ENCODE measurements at places on chromosomes 16 and 17. TPM values are rescaled to one million over a fixed set of nuclear protein-coding genes. Genes with fewer than 3 reads are reported as not detected.

- H3K4me3 ChIP-seq, result no peak overlapping the region
- no peaks in the 10 kb centered on the region for H3K27me3 ChIP-seq
- no peak for DNase-seq
- H3K36me3 ChIP-seq, result peaks cover 10% of the 10 kb centered on the region
- H3K4me1 ChIP-seq, result peaks cover 12% of the 10 kb centered on the region
- H3K27ac ChIP-seq, result no peak overlapping the region
Observed at GRCh38 chr17:76567634-76568432, 17.8 kb downstream of the ST6GALNAC2 start.

DNA sequence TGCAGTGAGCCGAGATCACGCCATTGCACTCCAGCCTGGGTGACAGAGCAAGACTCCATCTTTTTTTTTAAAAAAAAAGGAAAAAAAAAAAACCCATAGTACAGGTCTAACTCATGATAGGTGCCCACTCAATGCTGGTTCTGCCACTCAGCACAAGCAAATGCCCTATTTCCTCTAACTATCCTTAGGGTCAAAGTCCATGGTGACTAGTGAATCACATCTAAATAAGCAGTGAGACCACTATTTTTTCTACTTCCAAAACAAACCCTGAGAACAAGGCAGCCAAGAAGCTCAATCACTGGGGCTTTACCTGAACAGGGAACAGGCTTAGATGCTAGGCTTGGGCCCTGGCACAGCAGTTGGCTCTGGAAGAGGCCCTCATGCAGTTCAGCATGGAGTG, 3.4 kb downstream of the BLTP2 start:
- H3K4me3 ChIP-seq, result no peak overlapping the region
- H3K36me3 ChIP-seq, result peaks cover 53% of the 10 kb centered on the region
- H3K4me1 ChIP-seq, result peaks cover 33% of the 10 kb centered on the region
- no peak for DNase-seq
- no peak overlapping the region for H3K27ac ChIP-seq

DNA sequence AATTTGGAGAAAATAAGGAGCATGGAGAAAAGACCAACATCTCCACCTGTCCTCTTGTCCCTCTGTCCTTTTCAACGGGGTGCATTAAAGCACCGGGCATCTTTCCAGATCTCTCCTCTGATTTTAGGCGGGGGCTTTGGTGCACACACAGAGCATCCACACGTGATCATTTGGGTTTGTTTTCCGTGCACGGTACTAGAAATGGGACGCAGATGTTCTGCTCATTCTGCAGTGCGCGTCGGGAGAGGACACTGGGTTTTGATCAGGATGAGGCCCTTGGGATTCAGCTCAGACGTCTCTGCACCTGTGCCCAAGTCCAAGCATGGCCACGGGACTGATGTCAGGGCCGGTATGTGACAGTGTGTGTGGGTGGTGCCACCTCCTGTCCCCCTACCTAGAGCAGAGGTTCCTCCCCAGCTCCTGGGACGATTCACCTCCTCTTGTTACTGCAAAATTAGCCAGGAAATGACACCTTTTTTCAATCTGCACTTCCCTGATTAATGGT, 31.9 kb downstream of the PDIA2 start:
- no peak overlapping the region for H3K27ac ChIP-seq
- no peak overlapping the region for H3K4me3 ChIP-seq
- no peaks in the 10 kb centered on the region for H3K4me1 ChIP-seq
- H3K27me3 ChIP-seq, result no peaks in the 10 kb centered on the region

- no peaks in the 10 kb centered on the region for H3K4me1 ChIP-seq
- H3K27me3 ChIP-seq, result no peaks in the 10 kb centered on the region
- H3K36me3 ChIP-seq, result no peaks in the 10 kb centered on the region
- H3K27ac ChIP-seq, result no peak overlapping the region
- no peak overlapping the region for H3K4me3 ChIP-seq
Observed at GRCh38 chr16:24520983-24521382, 18.4 kb upstream of the RBBP6 start.

GRCh38 chr16:81774348-81774747, 4.7 kb upstream of the PLCG2 start:
- H3K27me3 ChIP-seq, result no peaks in the 10 kb centered on the region
- no peak overlapping the region for H3K4me3 ChIP-seq
- no peaks in the 10 kb centered on the region for H3K36me3 ChIP-seq
- peaks cover under 1% of the 10 kb centered on the region for H3K4me1 ChIP-seq
- DNase-seq, result no peak
- no peak overlapping the region for H3K27ac ChIP-seq

GRCh38 chr16:77897129-77897437, 108.7 kb downstream of the VAT1L start:
- H3K27me3 ChIP-seq, result no peaks in the 10 kb centered on the region
- no peak overlapping the region for H3K4me3 ChIP-seq
- no peak for DNase-seq
- H3K36me3 ChIP-seq, result no peaks in the 10 kb centered on the region
- H3K4me1 ChIP-seq, result no peaks in the 10 kb centered on the region

DNA sequence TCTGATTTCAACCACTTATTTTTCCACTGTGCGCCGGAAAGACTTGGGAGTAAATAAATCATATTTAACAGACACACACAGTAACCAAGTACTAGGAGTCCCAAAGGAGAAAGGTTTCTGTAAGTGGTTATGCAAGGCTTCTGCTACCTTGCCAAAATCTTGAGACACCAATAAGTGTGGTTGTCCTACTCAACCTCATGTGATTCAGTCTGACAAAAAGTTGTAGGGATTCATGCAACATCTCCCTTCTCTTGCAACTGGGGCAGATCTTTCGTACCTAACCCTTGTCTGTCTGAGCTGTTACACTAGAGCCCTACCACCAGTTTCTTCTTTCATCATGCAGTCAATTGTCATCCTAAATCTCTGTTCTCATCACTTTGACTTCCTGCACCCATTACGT, 69.9 kb upstream of the NUDT7 start:
- no peak for DNase-seq
- H3K4me1 ChIP-seq, result no peaks in the 10 kb centered on the region
- no peaks in the 10 kb centered on the region for H3K27me3 ChIP-seq
- H3K27ac ChIP-seq, result no peak overlapping the region

GRCh38 chr16:85628645-85629044, 15.5 kb downstream of the GSE1 start:
- DNase-seq, result no peak
- no peak overlapping the region for H3K4me3 ChIP-seq
- no peaks in the 10 kb centered on the region for H3K27me3 ChIP-seq
- H3K36me3 ChIP-seq, result no peaks in the 10 kb centered on the region
- H3K4me1 ChIP-seq, result peaks cover 12% of the 10 kb centered on the region

DNA sequence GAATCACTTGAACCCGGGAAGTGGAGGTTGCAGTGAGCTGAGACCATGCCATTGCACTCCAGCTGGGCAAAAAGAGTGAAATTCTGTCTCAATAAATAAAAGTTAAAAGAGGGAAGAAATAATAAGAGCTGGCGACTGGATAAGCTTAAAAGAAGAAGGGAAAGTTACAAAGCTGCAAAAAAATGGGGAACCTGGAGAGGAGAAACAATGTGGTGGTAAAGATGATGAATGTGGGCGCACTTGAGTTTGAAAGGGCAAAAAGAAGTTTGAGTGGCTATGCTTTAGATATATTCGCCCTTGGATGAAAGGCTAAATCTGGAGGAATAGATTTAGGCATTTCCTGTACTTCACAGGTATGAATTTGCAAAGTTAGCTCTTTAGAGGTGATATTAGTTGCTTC, 53.0 kb upstream of the YPEL2 start:
- no peak overlapping the region for H3K4me3 ChIP-seq
- DNase-seq, result no peak
- no peaks in the 10 kb centered on the region for H3K4me1 ChIP-seq
- H3K27ac ChIP-seq, result no peak overlapping the region
- no peaks in the 10 kb centered on the region for H3K27me3 ChIP-seq

- H3K27me3 ChIP-seq, result no peaks in the 10 kb centered on the region
- H3K4me1 ChIP-seq, result no peaks in the 10 kb centered on the region
- no peak for DNase-seq
- H3K4me3 ChIP-seq, result no peak overlapping the region
- H3K36me3 ChIP-seq, result no peaks in the 10 kb centered on the region
- no peak overlapping the region for H3K27ac ChIP-seq
Observed at GRCh38 chr16:14378131-14378551, 251.9 kb downstream of the PARN start.

- H3K4me3 ChIP-seq, result no peak overlapping the region
- H3K27ac ChIP-seq, result no peak overlapping the region
- no peaks in the 10 kb centered on the region for H3K36me3 ChIP-seq
- no peak for DNase-seq
- no peaks in the 10 kb centered on the region for H3K27me3 ChIP-seq
- H3K4me1 ChIP-seq, result peaks cover 2% of the 10 kb centered on the region
Observed at GRCh38 chr17:3009411-3009920, 53.9 kb downstream of the OR1D5 start.

Gene RHBDF1
- total RNA-seq, result 2.1 TPM

Gene MSLN
- 0.08 TPM for total RNA-seq

Gene MYO15A
- 2.9 TPM for total RNA-seq

Gene TBC1D28
- total RNA-seq, result not detected

Gene SETD1A
- 3.8 TPM for total RNA-seq

Gene PIMREG
- total RNA-seq, result 5.2 TPM

Gene TBC1D26
- total RNA-seq, result not detected
